ENCODE measurements at places on chromosomes 4 and X.

- DNase-seq = no peak
Observed at GRCh38 chrX:129737916-129738315, 863 bp upstream of the XPNPEP2 start.

- DNase-seq = no peak
Observed at GRCh38 chr4:27059446-27059845, 198.8 kb downstream of the STIM2 start.

- DNase-seq = no peak
Observed at GRCh38 chr4:128653527-128654444, 155.7 kb upstream of the JADE1 start.

GRCh38 chr4:6715704-6716017 is 313 bp upstream of the BLOC1S4 start:
- DNase-seq = no peak

Data from dorsolateral prefrontal cortex (tissue), 122 donors.